ENCODE measurements at places on chromosomes 4 and X. TPM values are rescaled to one million over a fixed set of nuclear protein-coding genes. Genes with fewer than 3 reads are reported as not detected.

DNA sequence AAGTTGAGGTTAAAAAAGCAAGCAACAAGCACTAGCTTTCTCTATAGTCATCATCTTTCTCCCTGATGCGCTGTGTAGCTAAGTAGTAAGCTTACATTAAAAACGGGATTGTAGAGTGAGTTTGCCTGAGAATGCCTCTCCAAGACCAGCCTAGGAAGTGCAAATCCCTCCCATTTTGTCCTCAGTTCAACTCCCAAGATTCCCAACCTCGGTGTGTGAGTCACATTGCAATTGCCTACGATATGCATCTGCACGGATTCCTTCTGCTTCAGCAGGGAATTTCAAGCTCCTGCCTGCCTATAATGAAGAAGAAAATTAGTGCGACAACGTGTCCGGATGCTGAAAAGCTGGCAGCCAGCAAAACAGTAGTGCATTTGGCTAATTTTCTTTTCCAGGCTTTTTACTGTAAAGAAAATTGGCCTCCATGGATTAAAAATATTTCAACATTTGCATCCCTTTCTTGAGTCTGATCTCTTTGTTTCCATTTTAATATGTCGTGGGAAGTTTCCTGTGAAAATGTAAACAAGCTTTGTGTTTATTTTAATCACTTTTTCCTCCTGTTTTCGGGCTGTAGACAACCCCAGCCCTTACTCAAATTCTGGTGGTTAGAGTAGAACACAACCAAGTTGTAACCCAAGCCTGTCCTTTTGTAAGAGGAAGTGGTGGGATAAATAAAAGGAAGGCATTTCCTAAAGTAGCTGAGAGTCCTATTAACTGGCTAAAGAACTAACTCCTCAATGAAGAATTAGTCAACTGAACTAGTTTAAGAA lies 58.4 kb upstream of the TET2 start:
- no peak for DNase-seq

IGSF1 gene
- total RNA-seq: 0.37 TPM

BEX5 gene
- total RNA-seq: 0.81 TPM

DNA sequence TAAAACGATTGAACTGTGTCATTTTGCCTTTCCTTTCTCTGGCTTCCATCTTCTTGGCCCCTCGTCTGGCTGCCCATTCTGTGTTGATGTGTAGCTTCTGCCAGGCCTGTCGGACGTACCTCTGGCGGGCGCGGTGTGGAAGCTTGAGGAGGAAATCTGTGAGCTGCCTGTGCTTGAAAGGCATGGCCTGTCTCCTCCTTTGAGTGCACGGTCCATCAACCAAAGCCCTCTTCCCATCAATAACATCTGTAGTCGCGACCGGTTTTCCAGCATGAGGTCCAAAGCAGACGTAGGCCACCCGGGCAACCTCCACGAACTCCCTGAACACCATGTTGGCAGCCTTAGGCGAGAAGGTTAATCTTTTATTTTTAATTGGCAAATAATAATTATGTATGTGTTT lies 202.7 kb downstream of the CRLF2 start:
- no peak for DNase-seq

DNA sequence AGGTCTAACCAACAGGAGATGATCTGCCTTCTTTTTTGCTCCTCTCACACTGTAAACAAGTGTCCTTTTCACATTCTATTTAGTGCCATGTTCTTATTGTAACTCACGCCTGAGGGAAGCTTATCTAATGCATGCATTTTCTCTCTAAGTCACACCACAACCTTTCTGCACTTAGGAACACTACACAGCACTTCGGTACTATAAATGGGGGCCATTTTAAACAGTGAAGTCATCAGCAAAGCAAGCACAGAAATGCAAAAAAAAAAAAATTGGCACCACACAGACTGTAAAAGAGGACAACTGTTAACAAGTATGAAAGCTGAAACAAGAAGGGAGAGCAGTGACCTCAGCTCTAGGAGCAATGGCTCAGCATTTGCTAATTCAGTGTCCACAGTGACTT lies 45.2 kb downstream of the PRSS12 start:
- DNase-seq: no peak

GRCh38 chrX:153864561-153865320 lies 21.2 kb downstream of the L1CAM start:
- no peak for DNase-seq
